ENCODE measurements at places on chromosomes 4 and X.

DNA sequence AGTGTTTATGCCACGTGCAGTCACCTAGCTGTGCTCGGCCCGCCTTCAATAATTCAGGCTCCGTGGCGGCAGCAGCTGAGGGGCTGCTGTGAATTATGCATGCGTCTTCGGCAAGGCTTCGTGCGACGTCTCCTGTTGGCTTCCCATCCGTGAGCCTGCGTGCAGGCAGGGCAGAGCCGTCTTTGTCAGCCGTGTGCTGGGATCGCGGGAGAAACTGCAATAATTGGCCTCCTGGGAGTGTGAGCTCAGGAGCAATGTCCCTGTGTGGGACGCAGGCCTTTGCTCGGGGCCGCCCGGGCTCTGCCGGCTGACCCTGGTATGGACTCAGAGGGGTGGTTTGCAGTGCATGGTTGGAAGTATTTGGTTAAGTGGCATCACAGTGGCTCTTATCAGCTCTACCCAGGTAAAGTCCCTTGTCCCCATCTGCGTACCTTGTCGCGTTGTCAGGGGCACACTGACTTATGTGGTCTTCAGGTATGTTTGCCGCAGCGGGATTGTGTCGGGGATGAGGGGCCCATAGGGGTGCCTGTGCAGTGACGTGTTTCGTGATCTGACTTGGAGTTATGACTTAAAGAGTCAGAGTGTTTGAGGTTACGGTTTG is 34.5 kb upstream of the HGFAC start:
- no peak for DNase-seq

DNA sequence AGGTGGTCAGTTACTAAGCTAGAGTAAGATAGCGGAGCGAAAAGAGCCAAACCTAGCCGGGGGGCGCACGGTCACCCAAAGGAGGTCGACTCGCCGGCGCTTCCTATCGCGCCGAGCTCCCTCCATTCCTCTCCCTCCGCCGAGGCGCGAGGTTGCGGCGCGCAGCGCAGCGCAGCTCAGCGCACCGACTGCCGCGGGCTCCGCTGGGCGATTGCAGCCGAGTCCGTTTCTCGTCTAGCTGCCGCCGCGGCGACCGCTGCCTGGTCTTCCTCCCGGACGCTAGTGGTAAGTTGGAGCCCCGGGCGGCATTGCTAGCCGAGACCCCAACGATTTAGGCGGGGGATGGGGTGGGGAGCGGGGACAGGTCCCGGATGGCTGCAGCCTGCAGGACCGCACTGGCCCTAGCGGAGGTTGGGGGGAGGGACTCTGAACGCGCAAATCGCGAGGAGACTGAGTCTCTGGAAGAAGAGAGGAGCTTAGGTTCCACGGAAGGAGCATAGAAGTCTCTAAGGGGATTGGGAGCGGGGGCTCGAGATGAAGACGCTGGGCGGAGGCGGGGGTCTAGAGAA is 573 bp downstream of the HTR2C start:
- no peak for DNase-seq

DNA sequence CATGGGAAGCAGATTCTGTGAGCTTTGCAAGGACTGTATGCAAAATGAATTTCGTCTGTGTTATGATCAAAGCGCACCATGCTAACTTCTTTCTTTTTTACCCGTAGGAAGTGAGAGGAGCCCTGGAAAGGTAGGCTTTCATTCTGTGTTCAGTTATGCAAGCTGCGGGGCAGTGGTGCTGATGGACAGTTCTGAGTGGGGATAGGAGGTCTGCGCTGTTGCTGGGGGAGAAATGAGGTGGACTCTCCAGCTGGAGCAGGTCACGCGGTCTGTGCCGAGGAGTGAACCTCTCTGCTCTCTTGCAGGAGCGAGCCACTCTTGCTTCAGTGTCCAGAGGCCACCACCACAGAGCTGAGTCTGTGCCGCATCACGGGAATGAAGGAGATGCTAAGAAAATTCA is 4.5 kb downstream of the TRIML1 start:
- DNase-seq, result no peak

DNA sequence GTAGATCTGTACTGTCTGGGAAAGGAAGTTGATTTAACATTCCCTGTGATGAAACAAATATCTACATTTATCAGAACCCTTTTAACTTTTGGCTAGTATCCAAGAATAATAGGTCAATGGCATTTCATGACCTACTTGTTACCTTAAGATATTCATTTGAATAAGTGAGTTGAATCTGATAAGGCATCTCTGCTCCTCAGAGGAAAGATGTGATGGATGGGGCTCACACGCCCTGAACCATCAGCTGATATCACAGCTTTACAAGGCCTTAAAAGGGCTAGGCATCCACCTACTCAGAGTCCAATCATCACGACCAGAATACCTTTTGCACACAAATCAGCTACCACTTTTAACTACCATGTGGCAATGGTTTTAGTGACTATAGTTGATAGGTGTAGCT is 90.2 kb upstream of the PDLIM3 start:
- no peak for DNase-seq

DNA sequence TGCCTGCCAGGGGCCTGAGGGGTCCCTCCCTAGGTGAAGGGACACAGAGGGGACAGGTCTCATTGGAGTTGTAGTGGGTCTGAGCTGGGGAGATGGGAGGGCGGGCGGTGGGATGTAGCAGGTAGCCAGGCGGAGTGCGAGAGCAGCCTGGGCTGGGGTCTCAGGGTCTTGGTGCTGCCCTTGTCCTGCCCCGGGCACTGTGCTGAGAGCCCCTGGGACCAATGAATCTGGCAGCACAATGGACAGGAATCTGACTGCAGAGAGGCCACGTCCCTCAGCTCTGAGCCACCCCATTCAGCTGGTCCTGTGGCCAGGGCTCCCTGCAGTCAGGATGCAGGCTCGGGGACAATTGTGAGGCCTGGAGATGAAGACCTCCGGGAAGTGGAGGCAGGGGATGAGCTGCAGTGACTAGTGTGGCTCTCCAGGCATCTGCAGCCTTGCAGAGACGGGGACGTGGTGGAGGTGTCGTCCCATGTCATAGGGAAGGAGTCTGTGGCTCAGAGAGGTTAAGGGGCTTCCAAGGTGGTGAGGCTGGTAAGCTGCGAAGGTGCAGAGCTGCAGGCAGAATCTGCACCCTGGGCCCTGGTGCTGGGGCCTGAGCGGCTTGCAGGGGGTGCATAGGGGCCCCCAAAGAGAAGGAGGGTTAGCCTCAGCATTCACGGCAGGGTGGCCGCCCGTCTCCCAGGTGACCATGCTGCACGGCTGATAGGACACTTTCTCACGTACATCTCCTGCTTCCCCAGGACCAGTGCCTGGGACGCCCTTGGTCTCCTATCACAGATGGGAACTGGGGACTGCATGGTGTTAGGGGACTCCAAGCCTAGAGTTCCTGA is 20.6 kb downstream of the NSG1 start:
- no peak for DNase-seq

GRCh38 chr4:121228848-121229247 is 64.7 kb upstream of the TNIP3 start:
- no peak for DNase-seq

Measured in activated T-cell treated with anti-CD3 and anti-CD28 coated beads, Interleukin-2, amount 50 U/mL, for 1 hour (primary cell).